NCI-H2081 treated with DMSO at 0.1 percent for 48 hours (cell line): ENCODE measurements at places on chromosomes 7 and 10.

GRCh38 chr10:35716776-35717175, 74.7 kb upstream of the FZD8 start:
- DNase-seq: no peak

- DNase-seq: no peak
These were observed 81.4 kb downstream of the VWA2 start for GRCh38 chr10:114320249-114321116.

- no peak for DNase-seq
These were observed 171.2 kb downstream of the SGMS1 start for GRCh38 chr10:50452603-50453002.

GRCh38 chr7:74453322-74454011, at the start of gene GTF2IRD1:
TSS of gene GTF2IRD1 (plus strand) at chr7:74453906. CDS start at chr7:74508081, 54,175 bp downstream.
- peak; percentile 16 for DNase-seq

DNA sequence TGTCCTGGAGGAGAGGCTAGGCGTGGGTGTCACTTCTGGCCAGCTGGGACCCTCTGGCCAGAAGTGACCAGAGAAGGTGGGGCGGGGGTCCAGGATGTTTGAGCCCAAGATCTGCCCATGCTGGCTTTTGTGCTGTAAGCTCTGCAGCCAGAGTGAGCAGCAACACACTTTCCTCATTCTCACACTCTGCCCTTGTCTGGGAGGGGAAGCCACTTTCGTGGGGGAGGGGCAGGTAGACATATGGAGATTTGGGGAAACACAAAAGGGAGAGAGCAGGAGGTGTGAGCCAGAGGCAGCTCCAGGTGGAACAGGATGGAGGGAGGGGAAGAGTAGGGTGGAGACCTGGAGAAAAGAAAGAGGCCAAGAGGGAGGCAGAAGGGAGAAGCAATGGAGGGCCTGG, 31.5 kb upstream of the ADCYAP1R1 start:
- no peak for DNase-seq

- DNase-seq: no peak
These were observed 67.5 kb upstream of the INSIG1 start for GRCh38 chr7:155230169-155230593.

DNA sequence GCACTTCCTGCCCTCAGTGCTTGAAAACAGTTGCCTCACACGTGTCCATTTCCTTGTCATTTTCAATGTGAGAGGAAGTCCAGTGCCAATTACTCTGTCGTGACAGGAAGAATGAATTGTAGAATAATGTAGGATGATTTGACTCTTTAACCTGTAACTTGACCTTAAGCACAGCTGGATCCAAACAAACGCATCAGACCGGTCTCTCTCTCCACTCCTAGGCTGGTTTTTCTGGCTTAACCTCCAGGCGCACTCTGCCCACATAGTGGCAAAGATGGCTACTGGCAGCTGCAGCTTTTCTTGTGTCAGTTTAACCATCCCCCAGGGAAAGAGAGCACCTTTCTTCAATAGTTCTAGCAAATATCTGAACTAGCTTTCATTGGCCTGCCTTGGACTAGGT, 29.4 kb upstream of the PNLIPRP3 start:
- DNase-seq: no peak

GRCh38 chr7:91165006-91165845, 99.0 kb upstream of the FZD1 start:
- DNase-seq: no peak

- no peak for DNase-seq
These were observed 23.8 kb downstream of the TMEM196 start for GRCh38 chr7:19749658-19750057.

GRCh38 chr10:82721831-82722230, 846.8 kb downstream of the NRG3 start:
- DNase-seq: no peak

GRCh38 chr7:4240520-4241303, 441.4 kb upstream of the FOXK1 start:
- DNase-seq: no peak

- DNase-seq: no peak
These were observed 12.9 kb downstream of the NPFFR1 start for GRCh38 chr10:70270952-70271351.

- DNase-seq: no peak
These were observed 731.6 kb upstream of the ANKRD30A start for GRCh38 chr10:36393801-36394200.

- DNase-seq: no peak
These were observed 3.4 kb downstream of the GFRA1 start for GRCh38 chr10:116269619-116270018.

DNA sequence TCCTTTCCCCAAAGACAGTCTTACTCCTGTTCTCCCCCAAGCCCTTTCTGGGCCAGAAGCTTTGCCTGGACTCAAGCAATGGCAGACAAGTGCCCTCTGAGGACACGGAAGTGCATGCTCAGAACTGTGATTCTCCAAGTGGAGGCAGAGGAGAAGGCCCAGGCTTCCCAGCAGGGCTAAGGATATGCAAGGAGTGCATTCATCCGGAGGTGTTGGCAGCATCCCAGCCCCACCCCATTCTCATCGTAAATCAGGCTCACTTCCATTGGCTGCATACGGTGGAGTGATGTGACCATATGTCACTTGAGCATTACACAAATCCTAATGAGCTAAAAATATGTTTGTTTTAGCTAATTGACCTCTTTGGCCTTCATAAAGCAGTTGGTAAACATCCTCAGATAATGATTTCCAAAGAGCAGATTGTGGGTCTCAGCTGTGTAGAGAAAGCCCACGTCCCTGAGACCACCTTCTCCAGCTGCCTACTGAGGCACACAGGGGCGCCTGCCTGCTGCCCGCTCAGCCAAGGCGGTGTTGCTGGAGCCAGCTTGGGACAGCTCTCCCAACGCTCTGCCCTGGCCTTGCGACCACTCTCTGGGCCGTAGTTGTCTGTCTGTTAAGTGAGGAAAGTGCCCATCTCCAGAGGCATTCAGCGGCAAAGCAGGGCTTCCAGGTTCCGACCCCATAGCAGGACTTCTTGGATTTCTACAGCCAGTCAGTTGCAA, 1.4 kb upstream of the RBP3 start:
- DNase-seq: no peak

DNA sequence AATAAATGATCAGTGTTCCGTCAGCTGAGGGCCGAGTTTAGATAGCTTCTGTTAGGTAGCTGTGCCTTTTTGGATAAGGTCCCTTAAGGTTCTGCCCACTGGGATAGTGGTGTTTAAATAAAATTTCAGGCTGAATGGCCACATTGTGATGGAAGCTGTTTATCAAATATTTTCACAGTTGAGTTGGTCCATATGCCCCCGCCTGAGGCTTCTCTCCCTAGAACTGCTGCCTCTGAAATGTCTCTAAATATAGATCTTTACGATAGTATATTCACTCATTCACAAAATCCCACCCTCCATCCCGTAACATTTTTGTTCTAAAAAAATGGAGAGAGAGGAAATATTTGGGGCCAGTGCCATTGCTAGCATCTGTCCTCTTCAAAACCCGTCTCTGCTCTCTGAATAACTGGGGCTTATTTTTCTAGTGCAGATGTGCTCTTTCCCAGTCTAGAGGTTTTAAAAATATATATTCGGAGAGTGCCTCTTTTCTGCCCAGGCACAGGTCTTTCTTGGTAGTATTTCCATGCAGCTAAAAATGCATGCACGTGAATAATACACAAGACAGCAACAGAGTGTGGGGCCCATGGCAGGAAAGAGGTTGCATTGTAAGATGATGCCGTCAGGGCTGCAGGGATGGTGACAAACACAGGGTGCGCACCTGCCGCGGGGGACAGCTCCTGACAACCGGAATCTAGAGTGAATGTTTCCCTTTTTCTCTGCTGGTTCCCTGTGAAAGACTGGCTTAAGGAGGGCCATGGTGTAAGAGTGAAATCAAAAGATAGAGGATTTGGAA, 105.4 kb upstream of the BTBD16 start:
- no peak for DNase-seq

DNA sequence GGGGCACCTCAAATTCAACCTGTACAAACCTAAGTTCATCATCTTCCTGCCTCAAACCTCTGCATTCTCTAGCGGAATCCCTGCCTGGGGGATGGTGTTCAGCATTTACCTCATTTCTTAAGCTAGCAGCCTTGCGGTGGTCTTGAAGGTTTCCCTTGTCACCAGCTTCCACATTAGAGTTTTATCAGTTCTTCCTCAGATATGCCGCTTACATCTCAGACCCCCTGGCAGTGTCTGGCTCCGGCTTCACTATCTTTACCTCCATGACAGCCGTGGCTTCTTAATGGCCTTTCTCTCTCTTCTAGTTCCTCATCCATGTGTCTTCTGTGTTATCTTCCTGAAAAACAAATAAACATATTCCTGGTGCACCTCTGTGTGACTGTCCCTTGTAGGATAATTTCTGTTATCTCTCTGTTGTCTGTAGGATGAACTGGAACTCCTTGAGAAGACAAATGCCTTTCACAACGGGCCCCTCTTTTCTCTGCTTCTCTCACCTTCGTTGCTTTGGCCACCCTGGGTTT, 101.1 kb upstream of the BMPER start:
- no peak for DNase-seq

DNA sequence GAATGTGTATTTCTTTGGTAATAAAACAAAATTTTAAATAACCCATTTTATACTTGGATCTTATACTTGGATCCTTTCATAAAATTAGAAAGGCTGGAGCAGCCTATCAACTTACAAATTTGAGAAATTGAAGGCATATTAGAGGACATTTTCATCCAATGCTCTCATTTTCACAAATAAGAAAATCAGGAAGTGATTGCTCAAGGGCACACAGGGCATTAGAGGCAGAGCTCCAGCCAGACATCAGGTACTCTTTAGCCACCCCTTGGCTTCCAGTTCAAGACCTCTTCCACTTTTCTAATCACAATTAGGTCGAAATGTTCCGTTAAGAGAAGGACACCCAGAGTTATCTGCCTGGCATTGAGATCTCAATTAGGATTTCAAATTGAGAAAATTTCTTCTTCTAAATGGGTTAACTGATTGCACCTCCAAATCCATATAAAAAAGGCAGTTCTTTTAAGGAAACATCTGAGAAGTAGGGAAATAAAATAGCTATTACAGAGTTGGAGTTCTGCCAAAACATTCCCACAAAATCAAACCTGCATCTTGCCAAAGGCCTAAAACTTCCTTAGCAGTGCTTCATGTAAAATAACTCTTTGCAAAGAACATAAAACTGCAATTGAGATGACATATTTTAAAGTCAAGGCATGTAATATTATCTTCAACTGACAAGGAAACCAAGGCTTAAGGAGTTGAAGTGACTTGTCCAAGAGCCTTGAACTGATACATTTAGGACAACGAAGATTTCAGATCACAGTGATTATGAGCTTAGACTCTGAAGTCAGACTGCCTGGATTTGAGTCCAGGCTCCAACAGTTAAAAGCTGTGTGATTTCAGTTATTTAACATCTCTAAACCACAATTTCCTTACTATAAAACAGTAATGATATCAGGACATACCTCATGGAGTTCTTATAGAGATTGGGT, 2.4 kb downstream of the ACTA2 start:
- DNase-seq: no peak

GRCh38 chr7:152076940-152077933, 51.8 kb downstream of the GALNT11 start:
- no peak for DNase-seq

GRCh38 chr7:36684954-36685353, 39.3 kb downstream of the AOAH start:
- DNase-seq: no peak

DNA sequence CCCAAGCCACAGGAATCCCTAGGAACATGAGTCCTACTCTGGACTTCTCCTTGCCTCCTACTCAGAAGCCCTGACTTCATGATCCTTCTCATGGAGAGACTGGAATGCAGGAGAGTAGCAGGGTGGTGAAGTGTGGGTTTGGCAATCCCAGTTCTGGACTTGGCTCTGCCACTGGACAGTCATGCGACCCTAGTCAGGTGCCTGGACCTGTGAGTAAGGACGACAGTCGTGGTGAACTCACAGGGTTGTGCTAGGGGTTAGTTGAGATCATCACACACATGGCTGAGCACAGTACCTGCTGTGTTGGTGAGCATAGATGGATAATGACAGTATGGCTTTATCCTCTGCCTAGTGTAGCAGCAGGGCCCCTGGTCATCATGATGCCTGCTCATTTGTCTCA, 117.9 kb downstream of the LRRC18 start:
- no peak for DNase-seq
